ENCODE measurements at places on chromosomes 11 and 22.
A peak's percentile ranks its signal among the peaks of the same experiment; 100 is the strongest.

DNA sequence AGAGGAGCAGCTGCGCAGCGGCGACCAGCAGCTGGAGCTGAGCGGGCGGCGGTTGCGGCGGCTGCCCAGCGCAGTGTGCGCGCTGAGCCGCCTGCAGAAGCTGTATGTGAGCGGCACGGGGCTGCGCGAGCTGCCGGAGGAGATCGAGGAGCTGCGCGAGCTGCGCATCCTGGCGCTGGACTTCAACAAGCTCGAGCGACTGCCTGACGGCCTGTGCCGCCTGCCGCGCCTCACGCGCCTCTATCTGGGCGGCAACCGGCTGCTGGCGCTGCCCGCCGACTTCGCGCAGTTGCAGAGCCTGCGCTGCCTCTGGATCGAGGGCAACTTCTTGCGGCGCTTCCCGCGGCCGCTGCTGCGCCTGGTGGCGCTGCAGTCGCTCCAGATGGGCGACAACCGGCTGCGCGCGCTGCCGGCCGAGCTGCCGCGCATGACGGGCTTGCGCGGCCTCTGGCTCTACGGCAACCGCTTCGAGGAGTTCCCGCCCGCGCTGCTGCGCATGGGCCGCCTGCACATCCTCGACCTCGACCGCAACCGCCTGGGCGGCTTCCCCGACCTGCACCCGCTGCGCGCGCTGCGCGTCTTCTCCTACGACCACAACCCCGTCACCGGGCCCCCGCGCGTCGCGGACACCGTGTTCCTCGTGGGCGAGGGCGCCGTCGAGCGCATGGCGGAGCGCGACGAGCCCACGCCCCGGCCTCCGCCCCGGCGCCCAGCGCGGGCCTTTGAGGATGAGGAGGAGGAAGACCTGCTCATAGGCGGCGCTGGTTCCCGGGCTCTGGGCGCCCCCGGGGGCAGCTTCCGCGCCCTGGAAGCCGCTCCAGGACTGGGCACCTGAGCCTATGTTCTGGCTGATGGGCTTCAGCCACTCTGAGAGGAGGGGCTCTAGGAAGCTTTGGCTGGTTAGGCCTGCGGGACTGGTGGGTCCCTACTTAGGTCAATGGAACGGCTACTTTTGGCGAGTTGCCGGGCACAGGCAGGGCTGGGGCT, 787 bp downstream of the LRRC10B start:
- DNase-seq = peak; percentile 81

DNA sequence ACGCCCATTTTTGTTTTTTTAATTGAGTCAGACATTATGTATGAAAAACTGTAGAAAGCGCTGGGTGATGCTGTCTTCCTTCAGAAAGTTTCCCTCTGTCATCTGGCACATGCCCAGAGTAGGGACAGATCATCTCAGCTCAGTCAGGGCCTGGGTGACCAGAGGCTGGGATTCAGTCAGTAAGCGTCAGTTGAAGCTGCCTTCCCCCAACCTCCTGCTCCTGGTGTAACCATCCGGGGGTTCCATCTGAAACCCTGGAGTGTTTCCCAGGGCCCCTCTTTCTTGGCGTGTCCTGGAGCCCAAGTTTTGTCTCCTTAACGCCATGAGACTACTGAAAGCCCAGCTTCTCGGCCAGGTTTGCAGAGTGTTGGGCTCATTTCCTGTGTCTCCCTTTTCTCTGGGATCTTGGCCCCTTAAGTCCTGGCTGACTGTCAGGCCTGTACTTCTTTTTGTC, 10.7 kb downstream of the PPFIA1 start:
- peak; percentile 60 for DNase-seq

GRCh38 chr22:40285513-40285912, 60.8 kb upstream of the ADSL start:
- no peak for DNase-seq

DNA sequence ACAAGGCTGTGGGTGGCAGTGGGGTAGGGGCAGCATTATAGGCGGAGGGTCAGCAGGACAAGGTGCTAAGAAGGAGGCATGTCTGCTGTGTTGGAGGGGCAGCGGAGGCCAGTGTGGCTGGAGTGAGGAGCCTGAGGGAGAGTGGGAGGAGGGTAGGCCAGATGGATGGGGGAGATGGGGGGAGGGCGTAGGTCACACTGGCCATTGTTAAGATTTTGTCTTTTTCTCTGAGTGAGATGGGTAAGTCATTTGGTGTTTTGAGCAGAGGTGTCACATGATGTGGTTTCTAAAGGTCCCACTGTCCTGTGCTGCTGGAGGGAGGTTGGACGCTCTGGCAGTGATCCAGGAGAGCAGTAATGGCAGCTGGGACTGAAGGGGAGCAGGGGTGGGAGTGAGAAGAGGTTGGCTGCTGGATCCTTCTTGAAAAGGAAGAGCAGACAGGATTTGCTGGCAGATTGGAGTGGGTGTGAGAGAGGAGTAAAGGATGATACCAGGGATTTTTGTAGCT, 9.8 kb downstream of the PPP6R3 start:
- DNase-seq = no peak

DNA sequence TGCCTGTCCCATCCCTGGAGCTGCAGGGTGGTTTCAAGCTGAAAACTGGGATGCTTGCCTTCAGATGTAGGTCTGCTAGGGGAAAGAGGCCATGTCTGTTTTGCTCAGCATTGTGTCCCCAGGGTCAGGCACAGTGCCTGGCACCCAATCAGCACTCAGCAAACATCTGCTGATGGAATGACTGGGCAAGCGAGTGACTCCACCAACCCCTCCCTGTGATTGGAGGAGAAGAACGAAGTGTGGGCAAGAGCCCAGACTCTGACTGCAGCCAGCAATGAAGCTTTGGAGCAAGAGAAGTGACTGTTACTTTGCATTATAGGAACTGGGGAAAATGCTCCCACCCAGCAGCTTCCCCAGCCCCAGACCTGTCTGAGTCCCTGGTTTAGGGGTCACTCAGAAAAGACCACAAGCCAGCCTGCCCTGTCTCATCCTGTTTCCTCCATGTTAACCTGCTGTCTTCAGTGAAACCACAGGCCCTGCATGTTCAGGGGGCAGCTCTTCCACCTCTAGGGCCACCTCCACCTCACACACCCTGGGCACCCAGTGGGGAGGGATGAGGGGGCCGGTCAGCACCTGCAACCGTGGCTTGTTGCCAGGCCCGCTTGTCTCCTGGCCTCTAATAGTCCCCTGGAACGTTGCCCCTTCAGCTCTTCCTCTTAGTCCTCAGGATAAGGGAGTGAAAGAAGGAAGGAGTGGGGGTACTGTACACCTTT, 147.4 kb downstream of the TRIM29 start:
- DNase-seq = no peak

- no peak for DNase-seq
These were observed 27.2 kb downstream of the GLB1L2 start for GRCh38 chr11:134358856-134359490.

GRCh38 chr11:64337538-64338249, 2.3 kb upstream of the CCDC88B start:
- no peak for DNase-seq

Measured in dermis blood vessel endothelial cell (primary cell).